Right renal pelvis (tissue), 4 donors: ENCODE measurements at places on chromosomes 1 and 21. TPM values are rescaled to one million over a fixed set of nuclear protein-coding genes. Genes with fewer than 3 reads are reported as not detected.

- no peak for DNase-seq
Observed at GRCh38 chr1:200954434-200954833, 59.7 kb downstream of the INAVA start.

Gene MPL
- 0.84 TPM for polyA plus RNA-seq

Gene PCP4L1
- polyA plus RNA-seq, result 1.0 TPM

DNA sequence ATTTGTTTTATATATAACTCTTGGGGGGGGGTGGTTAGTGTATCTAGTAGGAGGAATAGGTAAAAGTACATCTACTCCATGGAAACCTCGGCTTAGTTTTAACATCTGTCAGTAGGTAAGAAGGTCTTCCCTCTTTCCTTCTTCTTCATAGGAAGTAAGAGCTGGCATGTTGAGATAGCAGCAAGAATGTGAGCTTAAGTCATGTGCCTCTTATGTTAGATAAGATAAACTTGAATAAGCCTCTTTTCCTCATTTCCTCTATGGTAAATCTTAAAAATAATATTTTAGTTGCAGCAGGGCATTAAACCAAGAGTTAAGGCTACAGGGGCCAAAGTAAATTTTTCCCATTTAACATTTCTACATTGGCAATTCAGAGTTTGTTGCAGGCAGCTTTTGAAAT, 100.4 kb downstream of the MAP3K21 start:
- DNase-seq, result no peak

DNA sequence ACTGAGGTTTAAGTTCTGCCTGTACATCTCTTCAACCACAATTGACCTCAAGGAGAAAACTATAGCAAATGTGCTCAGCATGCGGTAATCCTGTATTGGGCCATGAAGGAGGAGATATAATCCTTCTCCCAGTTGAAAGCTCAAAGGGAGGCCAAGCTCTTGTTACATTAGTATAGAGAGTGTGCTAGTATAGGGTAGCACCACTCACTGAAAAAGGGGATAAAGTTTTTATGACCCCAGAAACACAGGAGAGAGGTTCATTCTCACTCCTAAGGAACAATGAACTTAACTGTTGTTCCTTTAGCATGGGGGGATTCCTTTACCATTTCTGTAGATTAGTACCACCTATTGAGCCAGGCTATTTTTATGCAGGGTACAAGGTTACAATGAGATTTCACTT, 267.7 kb downstream of the LRRIQ3 start:
- no peak for DNase-seq

DNA sequence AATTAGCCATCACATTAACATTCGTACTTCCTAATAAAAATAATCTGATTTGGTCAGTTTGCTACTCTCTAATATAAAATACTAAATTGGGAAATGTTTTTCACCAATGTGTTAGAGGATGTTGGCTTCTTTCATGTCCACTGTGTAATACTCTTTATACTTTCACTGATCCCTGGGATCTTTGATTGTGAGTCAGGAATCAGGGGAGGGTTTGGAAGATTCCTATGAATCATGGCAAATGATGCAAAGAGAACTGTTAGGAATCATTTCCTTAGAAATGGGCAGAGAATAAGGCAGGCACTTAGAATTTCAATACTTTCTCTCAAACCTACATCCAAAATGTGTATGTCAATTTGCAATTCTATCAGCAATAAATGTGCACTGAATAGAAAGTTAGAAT, 31.0 kb downstream of the KRTAP24-1 start:
- DNase-seq, result no peak

- DNase-seq, result no peak
Observed at GRCh38 chr1:75529488-75529887, 81.4 kb downstream of the SLC44A5 start.

GRCh38 chr1:223344491-223344890, 19.5 kb downstream of the SUSD4 start:
- DNase-seq, result no peak

DNA sequence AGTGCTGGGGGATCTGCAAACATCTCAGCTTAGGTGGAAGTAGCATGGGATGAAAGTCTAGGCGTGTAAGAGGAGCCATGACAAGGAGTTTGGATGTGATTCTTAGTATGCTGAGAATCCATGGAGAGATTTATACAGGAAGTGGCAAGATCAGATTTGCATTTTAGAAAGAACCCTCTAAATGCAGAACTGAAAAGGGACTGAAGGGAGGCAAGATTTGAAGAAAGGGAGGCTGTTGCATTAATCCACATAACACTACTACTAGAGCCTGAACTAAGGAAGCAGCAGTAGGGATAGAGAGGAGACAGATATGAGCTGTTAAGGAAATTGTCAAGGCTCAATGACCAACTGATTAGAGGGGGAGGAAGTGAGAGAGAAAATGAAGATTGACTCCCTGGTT, 9.8 kb downstream of the C1orf74 start:
- DNase-seq, result no peak

GRCh38 chr1:37274938-37275631, 199.3 kb upstream of the ZC3H12A start:
- no peak for DNase-seq

DNA sequence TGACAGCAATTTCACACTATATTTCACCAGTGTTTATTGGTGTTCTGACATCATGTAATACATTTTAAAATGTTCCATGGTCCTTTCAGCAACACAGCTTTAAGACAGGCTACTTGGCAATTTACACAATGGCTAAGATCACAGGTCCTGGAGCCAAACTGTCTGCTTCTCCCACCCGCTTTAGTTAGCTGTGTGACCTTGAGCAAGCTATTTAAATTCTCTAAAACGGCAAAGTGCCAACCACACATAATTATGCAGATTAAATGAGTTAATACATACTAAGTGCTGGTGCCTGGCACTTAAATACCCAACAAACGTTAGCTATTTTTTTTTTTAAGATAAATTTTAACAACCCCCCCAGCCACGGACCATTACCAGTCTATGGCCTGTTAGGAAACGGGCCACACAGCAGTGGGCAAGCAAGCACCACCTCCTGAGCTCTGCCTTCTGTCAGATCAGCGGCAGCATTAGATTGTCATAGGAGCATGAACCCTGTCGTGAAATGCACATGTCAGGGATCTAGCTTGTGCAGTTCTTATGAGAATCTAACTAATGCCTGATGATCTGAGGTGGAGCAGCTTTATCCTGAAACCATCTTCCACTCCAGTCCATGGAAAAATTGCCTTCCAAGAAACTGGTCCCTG, 26.9 kb downstream of the SOD1 start:
- DNase-seq, result no peak

GRCh38 chr1:196063294-196063693, 544.9 kb downstream of the KCNT2 start:
- DNase-seq, result no peak

Gene SYCP1
- 0.16 TPM for polyA plus RNA-seq

Gene HCRTR1
- polyA plus RNA-seq, result 0.31 TPM

GRCh38 chr1:201551877-201552731, 13.2 kb downstream of the NAV1 start:
- no peak for DNase-seq

Gene ACTL8
- not detected for polyA plus RNA-seq

GRCh38 chr1:59020151-59020997, 236.5 kb upstream of the JUN start:
- peak; percentile 36 for DNase-seq

DNA sequence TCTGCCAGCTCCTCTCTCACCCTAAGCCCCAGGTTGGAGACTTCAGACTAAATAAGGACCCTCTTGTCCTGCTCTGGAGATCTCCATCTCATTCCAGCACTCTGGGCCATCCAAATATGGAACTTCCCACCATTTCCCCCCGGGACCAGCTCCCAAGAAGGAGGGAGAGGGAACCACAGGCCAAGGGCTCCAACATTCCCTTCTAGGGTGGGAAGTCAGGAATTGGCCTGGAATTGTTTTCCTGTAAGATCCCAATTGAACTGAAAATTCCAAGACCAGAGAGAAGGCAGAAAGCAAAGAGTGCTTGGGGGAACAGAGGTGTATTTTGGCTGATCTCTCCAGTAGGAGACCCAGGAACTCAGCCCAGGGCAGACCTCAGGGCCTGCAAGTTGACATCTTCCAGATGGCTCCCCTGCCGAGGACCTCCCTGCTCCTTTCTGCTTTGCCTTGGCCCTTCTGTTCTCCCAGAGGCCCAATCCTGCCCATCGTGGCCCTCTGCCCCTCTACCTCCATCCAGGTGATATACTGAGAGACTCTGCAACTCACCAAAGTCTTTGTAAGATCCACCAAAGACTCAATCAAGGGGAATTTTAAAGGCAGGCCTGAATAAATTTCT, 14.9 kb downstream of the CSRP1 start:
- no peak for DNase-seq

Gene GBP7
- 0.14 TPM for polyA plus RNA-seq

DNA sequence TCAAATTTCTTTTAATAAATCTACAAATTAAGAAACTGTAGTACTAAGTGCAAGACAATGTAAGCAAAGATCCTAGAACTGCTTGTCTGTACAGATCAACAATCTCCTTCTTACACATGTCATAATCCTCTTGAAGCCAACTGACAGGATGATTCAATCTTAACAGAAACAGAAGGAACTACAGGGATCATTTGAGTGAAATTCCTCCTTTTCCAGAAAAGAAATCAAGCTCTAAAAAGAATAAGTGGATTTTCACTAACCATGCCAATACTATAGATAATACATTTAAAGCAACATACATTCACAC, 53.2 kb downstream of the RAB3GAP2 start:
- DNase-seq, result no peak

Gene SLC30A2
- polyA plus RNA-seq, result 3.1 TPM

DNA sequence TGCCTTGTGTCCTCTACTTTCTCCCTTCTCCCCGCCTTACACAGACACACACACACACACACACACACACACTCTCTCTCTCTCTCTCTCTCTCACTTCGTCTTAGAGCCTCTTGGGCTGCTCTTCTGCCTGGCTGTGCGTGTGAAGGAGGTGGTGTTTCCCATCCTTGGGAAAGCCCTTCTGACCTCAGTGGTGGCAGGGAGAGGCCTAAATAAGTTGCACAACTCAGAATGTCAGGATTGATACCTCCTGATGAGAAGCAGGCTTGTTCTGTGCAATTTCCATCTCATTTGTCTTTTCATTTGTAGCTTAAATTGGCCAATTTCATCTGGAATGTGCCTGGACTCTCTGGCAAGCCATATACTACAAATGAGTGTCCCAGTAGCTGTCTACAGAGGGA, 25.0 kb downstream of the LRRN2 start:
- DNase-seq, result no peak

GRCh38 chr1:194975913-194976312, 1632.3 kb downstream of the KCNT2 start:
- DNase-seq, result no peak

- no peak for DNase-seq
Observed at GRCh38 chr1:22507587-22507986, 55.7 kb upstream of the EPHA8 start.

DNA sequence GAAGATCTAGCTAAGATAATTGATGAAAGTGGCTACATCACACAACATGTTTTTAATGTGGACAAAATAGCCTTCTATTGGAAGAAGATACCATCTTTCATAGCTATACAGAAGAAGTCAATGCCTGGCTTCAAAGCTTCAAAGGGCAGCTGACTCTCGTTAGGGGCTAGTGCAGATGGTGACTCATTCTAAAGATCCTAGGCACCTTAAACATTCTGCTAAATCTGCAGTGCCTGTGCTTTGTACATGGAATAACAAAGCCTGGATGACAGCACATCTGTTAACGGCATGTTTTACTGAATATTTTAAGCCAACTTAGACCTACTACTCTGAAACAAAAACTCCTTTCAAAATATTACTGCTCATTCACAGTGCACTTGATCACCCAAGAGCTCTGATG, 65.6 kb upstream of the USP24 start:
- no peak for DNase-seq

DNA sequence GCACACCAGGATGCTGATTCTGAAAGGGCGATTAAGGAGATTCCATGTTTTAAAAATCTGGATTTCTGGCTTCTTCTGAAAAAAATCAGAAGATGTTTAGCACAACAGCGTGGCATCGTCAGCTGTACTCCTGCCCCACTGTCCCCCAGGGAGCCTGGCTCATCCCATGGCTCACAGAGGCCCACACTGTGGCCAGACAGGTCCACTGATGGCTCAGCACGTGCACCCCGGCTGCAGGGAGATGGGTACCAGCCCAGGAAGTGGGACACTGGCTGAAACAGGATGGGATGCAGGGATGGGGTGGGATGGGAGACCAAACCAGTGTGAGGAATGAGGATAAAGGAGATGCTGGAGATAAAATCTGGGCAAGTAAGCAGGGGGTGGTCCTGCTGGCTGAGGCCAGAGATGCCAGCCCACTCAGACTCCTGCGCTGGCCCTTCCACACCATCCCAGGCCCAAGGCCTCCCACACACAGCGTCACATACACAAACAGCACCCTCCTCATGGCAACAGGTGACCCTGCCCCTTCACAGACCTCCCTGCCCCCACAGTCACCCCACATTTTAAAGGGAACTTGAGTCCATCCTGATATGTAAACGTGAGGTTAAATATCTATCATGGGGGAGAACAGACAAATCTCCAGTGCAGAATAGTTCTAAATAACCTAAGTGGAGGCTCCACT, 23.9 kb upstream of the SAMD11 start:
- no peak for DNase-seq

Gene GLRX2
- 15.2 TPM for polyA plus RNA-seq

GRCh38 chr1:212892108-212892507, 34.0 kb downstream of the FLVCR1 start:
- no peak for DNase-seq
